ENCODE measurements at places on chromosomes 6 and 20.
A peak's percentile ranks its signal among the peaks of the same experiment; 100 is the strongest.

DNA sequence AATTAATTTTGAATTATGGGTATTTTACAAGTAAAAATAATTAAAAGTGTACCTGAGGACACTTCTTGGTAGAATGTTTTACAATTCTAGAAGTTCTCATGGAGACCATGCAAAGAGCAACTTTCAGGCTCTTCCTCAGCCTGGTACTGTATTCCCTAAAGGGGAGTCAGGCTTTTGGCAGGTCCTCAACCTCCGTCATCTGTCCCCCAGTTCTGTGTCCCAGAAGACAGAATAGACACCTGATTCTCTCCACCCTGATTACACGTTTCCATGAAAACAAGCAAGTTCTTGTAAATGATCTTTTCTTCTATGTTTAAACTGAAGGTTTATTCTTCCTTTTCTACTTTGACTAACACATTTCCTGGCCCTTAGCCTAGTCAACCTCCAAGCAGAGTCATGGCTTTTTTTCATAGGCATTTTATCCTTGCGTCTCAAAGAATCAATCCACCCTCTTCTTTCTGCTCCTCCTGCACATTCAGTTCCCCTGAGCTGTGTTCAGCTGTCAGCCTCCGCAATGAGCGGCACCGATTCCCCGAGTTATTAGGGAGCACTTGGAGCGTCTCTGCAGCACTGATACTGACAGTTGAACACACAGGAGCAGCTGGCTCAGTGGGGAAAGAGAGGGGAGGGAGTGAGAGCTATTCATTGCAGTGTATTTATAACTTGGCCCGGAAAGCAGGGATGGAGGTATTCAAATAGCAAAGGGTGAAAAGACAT lies 1082.4 kb upstream of the MAP3K7 start:
- DNase-seq: peak; percentile 69

DNA sequence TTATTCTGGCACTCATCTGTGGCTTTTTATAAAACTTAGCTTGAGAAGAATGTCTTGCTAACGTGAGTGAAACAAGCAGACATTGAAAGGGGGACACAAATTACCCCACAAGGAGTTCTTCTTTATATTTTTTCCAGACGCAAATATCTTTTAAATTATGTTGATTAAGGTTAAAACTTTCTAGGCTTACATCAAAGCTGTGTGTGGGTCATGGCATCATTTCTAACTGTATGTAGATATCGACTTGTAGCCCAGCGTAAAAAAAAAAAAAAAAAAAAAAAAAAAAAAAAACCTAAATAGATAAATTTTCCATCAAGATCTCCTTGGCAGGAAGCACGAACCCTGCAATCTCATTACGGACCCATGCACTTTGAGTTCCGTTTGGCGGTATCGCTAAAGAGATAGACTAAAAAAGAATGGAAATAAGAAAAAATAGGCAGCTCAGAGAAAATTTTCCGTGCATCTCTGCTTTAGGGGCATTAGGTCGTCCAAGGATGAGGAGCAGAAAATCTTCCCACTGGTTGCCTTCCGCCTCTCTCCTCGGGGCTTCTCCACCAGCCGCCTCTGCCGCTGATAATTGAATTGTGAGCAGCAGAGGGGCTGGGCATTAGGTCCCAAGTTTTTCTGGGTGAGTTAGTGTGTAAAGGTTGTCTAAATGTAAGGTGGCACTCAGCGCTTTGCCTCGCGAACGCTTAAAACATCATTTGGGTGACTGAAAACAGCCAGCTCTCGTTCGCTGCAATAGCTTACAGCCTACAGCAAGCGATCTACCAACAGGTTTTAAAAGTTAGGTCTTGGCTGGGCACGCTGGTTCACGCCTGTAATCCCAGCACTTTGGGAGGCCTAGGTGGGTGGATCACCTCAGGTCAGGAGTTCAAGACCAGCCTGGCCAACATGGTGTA lies 194.0 kb downstream of the TRIM27 start:
- DNase-seq: no peak

- DNase-seq: no peak
Observed at GRCh38 chr6:56758120-56758519, 115.4 kb upstream of the DST start.

DNA sequence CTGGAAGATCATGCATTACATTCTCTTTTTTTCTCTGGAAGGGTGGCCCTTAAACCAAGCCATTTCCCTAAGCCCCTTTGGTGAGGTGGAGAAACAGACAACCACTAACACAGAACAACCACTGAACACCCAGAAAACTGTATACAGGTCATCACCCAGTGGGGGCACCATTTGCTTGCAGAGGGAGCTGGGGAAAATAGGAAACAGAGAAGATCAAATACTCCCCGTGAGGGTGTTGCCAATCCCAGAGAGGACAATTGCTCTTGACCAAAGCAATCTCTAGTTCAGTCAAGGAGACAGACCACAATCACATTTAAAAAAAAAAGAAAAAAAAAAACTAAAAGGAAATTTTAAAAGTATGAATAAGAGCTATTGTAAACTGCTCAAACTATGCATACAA lies 865 bp upstream of the DAAM2 start:
- no peak for DNase-seq
